SJSA1 (cell line): ENCODE measurements at places on chromosomes 7 and 10.

DNA sequence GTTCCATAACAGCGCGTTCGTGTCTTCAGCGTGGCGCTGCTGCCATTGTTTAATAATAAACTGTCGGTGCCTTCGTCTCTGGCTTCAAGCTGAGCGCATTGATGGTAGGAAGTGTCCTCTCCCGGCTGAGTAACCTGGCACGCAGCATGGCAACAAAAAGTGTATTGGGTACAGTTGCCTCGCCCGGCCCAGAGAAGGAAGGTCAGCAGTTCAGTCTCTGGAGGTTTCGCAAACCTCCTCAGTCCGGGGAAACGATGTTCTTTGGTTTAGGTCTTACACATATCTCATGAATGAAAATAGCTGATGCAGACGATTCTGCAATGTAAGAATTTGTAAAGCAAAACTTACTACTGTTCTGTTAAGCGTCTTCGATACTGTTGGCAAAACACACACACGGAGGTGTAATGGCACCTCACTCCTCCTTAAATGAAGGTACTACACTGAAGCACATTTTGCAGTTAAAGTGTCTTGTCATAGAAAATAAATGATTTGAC, 739 bp upstream of the CCDC186 start:
- DNase-seq, result no peak

GRCh38 chr10:128062881-128063563, 63.2 kb downstream of the MKI67 start:
- DNase-seq, result no peak

DNA sequence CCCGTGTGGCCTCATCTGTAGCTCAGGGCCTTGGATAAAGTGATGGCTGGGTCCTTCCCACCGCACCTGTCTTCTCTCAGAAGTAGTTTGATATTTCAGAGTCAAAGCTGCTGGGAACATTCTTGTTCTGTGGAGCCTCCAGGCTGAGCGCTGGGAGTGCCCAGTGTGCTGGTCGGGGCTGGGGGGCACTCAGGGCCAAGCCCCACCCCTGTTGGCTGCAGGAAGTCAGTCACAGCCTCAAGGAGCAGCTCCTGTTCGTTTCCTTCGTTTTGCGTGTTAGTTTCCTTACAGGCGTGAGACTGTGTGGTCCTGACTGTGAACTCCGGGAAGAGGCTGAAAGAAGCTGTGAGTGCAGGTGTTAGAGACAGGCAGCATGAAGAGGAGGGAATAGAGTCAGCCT, 33.2 kb downstream of the POR start:
- no peak for DNase-seq

DNA sequence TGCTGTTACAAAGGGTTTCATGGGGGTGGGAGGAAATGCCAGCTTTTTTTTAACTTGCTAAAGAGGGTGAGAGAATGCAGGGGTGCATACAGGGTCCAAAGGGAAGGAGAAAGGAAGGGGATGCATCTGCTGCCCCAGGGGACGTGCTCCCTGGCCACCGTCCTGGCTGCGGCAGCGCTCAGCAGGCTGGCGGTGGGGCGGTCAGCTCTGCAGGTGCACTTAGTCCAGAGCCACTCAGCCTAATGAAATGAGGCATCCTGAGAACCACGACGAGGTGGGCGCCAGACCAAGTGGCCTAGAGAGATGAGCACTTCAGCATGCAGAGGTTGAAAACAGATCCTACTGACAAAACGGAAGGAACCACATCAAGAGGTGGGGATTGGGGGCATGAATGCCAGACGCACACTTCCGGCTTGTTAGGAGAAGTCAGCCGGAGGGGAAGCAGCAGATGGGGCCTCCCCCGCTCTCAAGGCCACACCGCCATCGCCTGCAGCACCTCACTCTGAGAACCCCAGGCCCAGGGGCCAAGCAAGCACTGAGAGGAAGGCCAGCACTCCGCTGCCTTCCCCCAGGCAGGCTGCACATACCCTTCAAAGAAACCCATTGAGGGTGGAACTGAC, 94.5 kb downstream of the MAD1L1 start:
- DNase-seq, result no peak

- no peak for DNase-seq
Measured at GRCh38 chr7:5413449-5413786, 10.2 kb downstream of the TNRC18 start.

DNA sequence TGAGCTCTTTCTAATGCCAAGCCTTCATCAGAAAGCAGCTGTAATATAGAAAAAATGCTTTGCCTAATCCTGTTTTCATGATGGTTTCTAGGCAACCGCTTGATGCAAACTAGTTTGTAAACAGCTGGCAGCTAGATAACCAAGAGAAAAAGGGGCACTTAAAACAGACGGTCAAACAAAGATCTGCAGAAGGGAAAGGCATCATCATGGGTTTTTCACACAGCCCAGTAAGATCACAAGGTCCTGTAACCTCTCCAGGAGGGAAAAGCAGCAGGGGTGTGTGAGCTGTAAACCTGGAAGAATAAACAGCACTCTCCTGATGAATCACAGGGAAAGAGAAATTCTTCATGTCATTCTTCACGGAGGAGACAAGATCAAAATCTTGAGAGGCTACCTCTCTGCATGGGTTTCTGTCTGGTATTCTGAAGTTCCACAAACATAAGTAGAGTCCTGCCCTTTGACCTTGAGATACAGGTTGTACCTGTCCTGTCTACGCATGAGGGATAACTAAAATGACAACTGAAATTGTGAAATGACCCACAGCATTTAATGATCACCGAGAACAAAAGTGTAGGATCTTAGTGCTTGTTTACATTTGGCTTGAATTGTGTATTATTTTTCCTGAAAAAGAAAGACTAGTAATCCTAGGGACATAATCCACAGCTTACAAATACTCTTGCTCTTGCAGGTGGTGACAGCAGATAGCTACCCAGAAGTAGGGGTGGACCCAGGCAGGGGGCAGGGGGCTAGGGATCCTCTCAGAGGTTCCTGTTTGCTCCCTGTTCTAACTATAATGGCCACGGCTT, 48.0 kb downstream of the CREB3L2 start:
- peak; percentile 59 for DNase-seq

DNA sequence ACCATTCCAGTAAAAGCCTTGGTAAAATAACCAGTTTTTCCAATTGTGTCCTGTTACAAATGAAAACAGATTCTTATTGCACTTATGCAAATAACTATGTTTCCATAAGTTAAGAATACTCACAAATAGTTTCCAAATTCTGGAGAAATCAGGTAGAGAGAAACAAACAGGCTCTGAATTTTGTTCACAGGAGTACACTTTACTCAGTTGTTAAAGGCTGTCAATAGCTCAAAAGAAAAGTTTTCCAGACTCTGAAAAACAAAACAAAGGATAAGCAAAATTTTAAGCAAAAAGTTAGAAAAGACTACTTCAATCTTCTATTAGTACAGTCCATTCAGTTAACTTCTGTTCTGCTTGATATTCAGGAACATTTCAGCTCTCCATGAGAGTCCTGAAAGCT, 32.8 kb upstream of the ZNF365 start:
- no peak for DNase-seq

- no peak for DNase-seq
Measured at GRCh38 chr10:34134602-34135001, 680.5 kb downstream of the PARD3 start.

- DNase-seq, result no peak
Measured at GRCh38 chr10:46091828-46092523, 45.9 kb upstream of the MSMB start.

DNA sequence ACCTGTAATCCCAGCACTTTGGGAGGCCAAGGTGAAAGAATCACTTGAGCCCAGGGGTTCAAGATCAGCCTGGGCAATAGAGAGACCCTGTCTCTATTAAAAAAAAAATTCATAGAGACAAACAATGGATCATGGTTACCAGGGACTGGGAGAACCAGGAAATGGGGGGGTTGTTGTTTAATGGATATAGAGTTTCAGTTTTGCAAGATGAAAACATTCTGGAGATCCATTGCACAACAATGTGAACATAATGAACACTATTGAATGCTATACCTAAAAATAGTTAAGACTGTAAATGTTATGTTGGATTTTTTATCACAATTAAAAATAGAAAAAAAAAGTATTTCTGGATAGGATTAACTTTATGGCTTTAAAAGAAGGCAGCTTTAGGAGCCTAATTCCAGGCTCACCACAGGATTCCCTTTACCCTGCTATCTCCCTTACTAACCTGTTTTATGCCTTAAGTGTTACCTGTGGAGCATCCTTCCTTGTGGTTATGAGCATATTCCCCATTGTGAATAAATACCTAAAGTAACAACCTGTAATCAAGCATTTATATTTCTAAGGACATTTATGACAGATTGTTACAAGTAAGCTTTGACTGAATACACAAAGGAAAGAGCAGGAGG, 45.1 kb upstream of the SGCE start:
- no peak for DNase-seq

GRCh38 chr10:14399641-14400040, 68.9 kb upstream of the FRMD4A start:
- DNase-seq, result peak; percentile 53

GRCh38 chr10:35274498-35275060, 61.7 kb upstream of the CCNY start:
- DNase-seq, result no peak

GRCh38 chr10:123150986-123151736, 3.0 kb upstream of the BUB3 start:
- DNase-seq, result no peak

- no peak for DNase-seq
Measured at GRCh38 chr7:51244053-51244452, 72.6 kb downstream of the COBL start.

DNA sequence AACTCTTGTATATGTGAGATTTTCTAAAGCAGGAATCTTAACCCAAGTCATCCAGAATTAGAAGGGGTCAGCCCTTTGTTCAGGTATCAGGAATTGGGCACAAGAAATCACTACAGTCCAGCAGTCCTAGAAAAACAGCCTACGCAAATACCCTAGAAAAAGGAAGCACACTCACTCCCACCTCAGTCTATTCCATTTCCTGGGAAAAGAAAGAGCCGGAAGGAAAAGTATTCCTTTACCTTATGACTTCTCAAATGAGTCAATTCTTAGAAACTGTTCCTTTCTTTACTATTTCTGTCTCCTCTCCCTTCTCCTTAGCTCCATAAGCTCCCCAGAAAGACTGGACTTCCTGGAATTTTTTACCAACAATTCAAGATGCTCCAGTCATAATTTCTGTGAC, 62.7 kb downstream of the DNAJC12 start:
- no peak for DNase-seq

GRCh38 chr7:45402480-45403218, 171.5 kb upstream of the ADCY1 start:
- DNase-seq, result no peak

- DNase-seq, result no peak
Measured at GRCh38 chr10:121891103-121891502, 36.7 kb downstream of the ATE1 start.

DNA sequence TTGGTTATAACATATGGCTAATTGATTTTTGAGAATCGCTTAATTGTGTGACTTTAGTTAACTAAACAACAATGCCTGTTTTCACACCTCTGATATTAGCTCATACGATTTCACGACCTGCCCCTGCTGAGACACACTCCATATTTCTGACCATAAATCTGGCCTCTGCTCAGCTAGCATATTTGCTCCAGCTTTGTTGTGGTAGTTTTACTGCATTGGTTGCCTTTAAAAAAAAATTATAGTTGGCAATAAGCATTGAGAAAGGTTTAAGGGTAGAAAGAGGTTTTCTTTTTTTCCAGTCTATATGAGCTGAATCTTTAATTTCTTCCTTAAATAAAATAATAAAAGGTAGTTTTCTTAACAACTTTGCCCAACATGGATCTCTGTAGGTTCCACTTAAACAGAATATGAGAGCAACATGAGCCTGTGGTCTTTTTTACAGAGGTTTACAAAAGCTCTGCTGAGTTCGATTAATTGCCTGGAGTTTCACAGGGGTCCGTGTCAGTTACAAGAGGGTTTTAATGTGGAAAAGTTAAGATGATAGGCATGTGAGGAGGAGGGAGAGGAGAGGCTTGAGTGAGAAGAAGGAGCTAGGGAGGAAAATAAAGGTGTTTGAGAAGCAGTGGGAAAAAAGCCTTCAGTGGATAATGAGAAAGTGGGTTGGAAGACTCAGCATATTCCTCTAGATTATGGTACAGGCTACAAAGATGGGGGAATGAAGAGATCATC, 318.2 kb downstream of the CXCL12 start:
- no peak for DNase-seq

- DNase-seq, result no peak
Measured at GRCh38 chr7:93980744-93981479, 23.2 kb downstream of the BET1 start.

DNA sequence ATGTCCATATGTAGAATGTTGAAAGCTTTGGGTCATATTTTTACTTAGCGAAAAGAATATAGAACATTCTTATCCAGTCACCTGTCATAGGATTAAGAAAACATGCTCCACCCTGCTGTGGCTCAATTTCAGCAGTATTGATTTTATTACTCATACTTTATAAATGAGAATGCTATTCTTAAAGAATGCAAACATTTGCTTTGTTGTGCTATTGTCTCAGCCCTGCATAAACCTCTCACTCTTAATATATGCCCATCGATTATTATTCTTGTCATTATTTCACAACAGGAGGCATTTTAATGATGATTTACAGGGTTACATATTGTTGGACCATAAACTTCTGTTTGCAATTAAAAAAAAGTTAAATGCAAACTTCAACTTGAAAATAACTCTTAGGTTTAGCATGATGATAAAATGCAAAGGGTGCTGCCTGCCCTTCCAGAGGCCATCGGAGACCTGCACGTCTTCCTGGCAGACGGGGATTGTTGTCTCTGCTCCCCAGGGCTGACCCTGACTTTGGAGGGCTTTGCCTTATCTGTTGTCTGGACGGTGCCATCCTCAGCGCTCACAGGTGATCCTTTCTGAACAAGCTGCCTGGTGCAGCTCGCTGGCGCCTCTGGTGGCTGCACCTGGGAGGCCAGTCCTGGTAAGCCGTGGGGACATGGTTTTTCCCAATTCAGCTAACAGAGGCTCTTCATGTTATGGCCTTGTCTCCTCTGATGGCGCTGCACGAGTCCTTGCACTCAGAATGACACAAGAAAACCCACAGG, 50.0 kb upstream of the SHH start:
- no peak for DNase-seq

GRCh38 chr10:104127411-104127810, 5.4 kb downstream of the SFR1 start:
- no peak for DNase-seq

DNA sequence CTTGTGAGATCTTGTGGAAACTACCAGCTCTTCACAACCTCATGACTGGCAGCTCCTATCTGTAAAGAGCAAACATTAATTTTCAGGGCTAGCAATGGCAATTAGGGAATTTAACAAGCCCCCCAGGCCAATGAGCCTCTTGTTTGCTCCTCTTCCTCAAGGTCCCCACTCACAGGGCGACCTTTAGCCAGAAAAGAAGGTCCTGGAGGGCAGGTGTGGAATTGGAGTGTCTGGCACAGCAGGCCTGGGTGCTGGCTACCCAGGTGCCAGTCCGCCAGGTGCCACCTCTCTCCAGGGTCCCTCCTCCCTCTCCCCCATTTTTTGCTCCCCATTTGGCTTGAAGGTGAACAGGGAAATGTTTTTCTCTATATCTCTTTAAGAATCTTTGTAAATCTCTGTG, 1.9 kb upstream of the CEP55 start:
- no peak for DNase-seq

- no peak for DNase-seq
Measured at GRCh38 chr7:132138817-132139216, 437.5 kb downstream of the PLXNA4 start.
